NK-92 treated with Interleukin-12 subunit alpha and Interleukin-12 subunit beta, amount 100 ng/mL, for 24 hours (cell line): ENCODE measurements at places on chromosomes 11 and 22.
A peak's percentile ranks its signal among the peaks of the same experiment; 100 is the strongest.

DNA sequence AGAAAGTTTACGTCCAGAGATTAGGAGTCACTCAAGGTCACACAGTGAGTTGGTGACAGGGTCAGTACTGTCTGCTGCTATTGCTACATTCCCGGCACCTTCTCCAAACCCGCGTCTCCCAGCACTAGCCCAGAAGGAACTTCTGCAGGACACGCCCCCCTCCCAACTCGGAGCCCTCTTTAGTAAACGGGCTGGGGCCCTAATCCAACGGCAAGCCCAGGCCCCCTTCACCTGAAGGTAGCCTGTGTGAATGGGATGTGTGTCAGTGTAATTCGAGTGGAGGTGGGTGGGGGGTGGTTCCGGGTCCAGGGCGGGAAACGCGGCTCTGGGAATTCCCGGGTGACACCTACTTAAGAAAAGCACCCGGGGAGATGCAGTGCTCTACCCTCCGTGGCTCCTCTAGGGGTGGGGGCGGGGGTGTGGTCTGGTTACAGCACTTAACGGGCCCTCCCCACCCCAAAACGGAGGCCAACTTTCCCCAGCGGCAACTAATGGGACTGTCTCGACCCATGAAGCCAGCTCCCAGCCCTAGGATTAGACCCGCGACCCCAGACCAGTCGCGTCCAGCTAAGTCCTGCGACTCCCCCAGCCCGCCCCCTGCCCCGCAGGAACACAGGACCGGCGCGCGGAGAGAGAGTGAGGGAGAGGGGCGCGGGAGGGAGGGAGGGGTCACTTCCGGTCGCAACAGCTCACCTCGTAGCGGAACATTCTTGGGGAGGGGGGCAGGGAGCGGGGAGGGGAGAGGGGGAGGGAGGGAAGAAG is 468 bp downstream of the PATL1 start:
- DNase-seq: peak; percentile 77

GRCh38 chr11:73983741-73984538 is 1.3 kb upstream of the UCP2 start:
- no peak for DNase-seq

GRCh38 chr11:68015467-68015866 is 5.3 kb downstream of the ALDH3B1 start:
- DNase-seq: no peak

- no peak for DNase-seq
Measured at GRCh38 chr22:19275513-19275912, 16.0 kb downstream of the CLTCL1 start.

GRCh38 chr11:102617466-102618008 is 7.6 kb downstream of the MMP20 start:
- DNase-seq: no peak

DNA sequence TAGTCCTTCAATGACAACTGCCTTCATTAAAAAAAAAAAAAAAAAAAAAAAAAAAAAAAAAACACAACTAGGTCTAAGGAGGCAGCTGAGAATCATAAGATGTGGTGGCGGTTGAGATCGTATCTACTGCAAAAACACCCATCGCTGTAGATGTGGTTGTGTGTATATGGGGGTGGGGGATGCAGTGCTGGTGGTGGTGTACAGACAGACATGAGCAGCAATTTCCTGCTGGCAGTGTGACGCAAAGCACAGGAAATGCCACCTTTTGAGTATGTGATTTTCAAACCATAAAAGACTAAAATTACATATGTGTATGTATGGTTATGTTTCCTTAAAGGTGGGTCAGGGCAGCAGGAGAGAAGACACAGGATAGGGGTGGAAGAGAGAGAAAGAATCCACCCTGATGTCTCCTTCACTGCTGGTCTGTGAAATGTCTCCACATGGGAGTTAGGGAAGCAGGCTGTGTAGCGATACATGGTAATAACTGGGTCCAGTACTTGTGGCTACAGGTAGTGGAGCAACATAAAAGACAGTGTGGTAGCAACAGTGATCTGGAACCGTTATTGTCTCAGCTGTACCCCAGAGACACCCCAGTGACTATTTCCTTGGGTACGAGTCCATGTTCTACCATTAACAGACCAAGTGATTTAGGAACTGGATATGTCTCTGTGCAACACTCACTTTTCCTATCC is 57.9 kb downstream of the SYTL2 start:
- peak; percentile 88 for DNase-seq

GRCh38 chr11:28176351-28176750 is 68.2 kb downstream of the METTL15 start:
- DNase-seq: no peak

DNA sequence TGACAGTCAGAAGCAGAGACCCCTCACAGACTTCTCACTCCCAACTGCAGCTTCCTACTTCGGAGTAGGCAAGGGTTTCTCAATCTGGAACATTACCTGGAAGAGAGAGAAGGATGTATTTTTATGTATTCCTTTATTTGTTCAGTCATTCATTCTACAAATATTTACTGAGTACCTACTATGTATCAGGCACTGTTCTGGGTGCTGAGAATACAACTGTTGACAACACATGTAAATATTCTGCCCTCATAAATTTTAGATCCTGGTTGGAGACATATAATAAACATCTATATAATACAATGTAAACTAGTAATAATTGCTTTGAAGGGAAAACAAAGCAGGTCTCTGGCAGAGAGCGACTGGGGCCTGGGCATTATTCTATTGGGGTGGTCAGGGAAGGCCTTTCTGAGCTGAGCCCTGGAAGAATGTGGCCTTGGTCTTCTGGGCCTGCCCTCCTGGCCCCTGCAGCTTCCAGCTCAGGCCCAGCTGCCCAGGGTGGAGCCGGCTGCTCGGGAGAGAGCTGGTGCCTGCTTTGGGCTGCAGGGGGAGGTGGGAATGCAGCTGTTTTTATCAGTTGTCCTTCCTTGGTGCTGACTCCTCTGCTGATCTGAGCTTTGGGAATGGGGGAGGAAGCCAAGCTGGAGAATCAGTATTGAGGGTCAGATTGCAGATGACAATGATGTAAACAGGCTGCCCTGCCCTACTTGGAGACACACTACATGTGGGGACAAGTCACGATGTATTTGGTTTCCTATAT is 46.8 kb downstream of the PKNOX2 start:
- DNase-seq: no peak

DNA sequence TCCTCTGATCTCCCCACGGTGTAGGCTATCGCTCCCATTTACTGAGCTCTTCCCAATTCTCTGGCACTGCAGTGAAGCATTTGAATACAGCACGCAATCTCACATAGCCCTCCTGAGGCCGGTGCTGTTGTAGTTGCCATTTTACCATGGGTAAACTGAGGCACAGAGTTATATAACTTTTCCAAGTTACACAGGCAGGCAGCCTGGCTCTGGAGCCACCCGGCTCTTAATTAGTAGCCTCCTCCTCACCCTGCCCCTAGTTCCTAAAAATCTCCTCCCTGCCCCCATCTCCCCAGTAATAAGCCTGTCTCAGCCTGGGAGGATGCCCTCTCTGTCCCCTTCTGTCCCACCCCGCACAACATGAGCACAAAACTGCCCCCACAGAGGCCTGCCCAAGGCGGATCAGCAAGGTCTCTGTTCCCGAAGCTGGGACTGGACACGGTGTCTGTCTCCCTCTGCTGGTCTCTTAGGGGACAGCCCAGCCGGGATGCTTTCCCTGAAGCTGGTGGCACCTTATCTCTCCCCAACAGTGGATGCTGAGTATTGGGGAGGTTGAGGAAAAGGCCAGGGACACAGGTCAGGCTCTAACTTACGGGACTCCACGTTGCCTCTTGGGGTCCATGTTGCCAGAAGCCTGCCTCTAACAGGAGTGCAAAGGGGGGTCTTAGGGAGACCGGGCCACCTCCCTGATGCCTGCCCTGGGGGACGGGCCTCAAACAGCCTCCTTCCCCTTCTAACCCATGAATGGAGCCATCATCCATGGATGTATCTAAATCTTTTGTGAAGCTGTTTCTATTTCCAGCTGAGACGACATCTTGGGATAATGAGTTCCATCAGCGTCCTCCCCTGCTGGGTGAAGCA is 9.1 kb upstream of the CLCF1 start:
- DNase-seq: peak; percentile 53
